ENCODE measurements at places on chromosomes 7 and 10. TPM values are rescaled to one million over a fixed set of nuclear protein-coding genes. Genes with fewer than 3 reads are reported as not detected.

Gene CHST3
- 54.4 TPM for total RNA-seq

Gene SERPINE1
- 1,009 TPM for total RNA-seq

Gene OPN4
- total RNA-seq = not detected

Gene CC2D2B
- 9.8 TPM for total RNA-seq

Gene KRIT1
- total RNA-seq = 83.1 TPM

Gene TUBB8
- total RNA-seq = not detected

Gene TAS2R4
- total RNA-seq = 3.5 TPM

Gene UFSP1
- total RNA-seq = 4.1 TPM

Gene HOXA11
- 0.28 TPM for total RNA-seq

Gene AMPH
- 5.3 TPM for total RNA-seq

Gene ITPRIP
- 55.6 TPM for total RNA-seq

Gene SLC26A3
- not detected for total RNA-seq

Gene GRID2IP
- 0.35 TPM for total RNA-seq

Gene CYP2C19
- total RNA-seq = not detected

Gene C10orf53
- total RNA-seq = not detected

Gene NRG3
- total RNA-seq = 0.41 TPM

Gene CALML3
- total RNA-seq = not detected

Measured in thoracic aorta (tissue), 2 donors.